ENCODE measurements at places on chromosomes 2 and 18.

- no peak for DNase-seq
Measured at GRCh38 chr2:169562519-169562918, 11.1 kb downstream of the FASTKD1 start.

DNA sequence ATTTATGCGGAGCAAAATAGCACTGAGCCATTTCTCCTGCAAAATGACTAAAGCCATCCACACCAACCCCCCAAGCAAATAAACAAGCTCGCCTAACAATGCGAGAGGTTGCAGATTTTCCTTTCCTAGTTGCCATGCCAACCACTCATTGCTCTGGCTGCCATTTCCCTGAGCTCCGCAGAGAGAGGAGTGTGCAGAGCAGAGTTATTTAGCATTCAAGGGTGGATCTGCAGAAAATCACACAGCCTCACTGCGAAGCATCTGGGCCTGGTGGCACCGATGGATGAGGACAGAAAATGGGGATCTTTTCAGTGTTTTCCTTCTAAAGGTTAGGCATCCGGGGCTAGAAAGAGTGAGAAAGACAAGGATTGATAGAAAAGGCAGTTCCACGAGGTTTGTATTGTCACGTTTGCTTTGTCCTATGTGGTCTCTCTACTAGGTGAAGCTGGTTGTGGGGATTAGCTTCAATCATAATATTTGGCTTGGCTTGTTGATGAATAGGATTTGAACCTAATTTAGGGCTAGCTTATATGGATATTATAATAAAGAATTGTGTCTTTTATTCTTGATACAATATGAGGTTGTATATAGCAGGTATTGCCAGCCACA lies 110.2 kb upstream of the UNC80 start:
- DNase-seq, result no peak

- DNase-seq, result no peak
Measured at GRCh38 chr2:118992740-118993391, 50.9 kb downstream of the MARCO start.

- DNase-seq, result no peak
Measured at GRCh38 chr2:146312899-146313298, 1531.9 kb upstream of the ACVR2A start.

DNA sequence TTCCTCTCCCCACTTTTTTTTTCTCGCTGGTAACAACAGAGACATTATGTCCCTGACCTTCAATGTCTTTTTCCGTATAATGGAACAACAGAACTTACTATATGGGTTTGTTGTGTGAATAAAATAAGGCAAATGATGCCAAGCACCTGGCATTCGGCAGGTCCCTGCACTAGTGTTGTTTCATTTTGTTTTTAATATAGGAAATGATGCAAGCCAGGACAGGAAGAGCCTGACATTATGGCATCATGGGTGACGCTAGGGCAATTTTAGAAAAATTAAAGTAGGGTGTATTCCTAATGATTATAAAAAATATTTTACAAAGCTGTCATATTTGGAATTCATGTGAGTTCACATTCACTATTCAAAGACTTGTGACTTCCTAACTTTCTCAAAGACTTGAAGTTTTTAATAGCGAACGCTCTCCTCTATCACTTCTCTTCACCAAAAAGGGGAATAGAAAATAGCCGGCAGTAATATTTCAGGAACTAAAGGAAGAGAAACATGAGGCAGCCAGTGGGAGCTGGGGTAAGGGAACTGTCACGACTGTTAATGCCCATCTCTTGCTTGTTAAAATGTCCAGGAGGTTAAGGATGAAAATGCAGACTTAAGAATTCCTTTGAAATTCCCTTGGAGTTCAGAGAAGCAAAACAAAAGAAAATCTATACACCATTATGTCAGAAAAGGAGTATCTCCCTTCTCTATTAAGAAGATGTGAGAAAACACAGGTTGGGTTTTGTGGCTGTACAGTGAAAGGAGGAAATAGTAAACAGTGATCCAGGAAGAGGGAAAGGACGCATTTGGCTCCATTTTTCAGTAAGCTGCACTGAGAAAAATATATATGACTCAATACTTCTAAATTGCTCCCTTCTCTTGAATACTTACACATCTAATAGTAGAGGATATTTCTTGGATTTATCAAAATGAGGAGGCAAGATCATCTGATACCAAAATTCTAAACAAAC lies 60.2 kb downstream of the DPP4 start:
- DNase-seq, result peak; percentile 19

DNA sequence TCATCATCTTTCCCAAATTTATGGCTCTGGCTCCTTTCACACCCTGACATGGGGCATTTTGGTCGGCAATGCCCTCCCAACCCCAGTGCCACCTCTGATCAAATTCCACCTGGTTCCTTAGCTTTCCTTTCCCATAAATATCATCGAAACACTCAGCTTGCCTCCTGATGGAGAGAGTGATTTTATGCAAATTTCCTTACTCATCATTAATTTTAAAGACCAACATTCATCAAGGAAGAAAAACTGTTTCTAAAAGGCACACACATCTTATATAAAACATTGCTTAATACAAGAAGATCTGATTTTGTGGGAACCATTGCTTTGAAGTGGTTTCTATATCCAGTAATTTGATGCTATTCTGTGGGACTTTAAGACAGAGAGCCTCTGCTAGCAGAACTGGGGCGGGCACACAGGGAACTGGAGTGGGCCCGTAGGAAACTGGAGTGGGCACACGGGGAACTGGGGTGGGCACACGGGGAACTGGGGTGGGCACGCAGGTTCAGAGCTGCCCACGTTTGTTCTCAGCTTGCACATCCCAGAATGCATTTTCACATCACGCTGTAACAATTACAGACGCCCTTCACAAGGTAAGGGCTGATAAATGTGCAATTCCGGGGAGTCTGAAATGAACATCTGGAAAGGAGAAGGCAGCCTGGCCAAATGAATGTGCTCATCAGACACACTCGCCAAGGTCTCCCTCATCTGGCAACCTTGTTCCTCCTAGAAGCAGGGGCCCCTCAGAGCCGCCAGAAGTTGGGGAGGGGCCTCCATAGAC lies 174.2 kb downstream of the RTP5 start:
- DNase-seq, result no peak

Measured in CD4-positive, alpha-beta T cell treated with Interleukin-17A for 4 hours (primary cell).